Mesendoderm (in vitro differentiated cells): ENCODE measurements at places on chromosomes 1 and 21.

- no peaks in the 10 kb centered on the region for H3K36me3 ChIP-seq
- no peak overlapping the region for H3K27ac ChIP-seq
- H3K27me3 ChIP-seq: no peaks in the 10 kb centered on the region
- H3K4me1 ChIP-seq: no peaks in the 10 kb centered on the region
Measured at GRCh38 chr1:40404670-40405462, 31.3 kb downstream of the SMAP2 start.

DNA sequence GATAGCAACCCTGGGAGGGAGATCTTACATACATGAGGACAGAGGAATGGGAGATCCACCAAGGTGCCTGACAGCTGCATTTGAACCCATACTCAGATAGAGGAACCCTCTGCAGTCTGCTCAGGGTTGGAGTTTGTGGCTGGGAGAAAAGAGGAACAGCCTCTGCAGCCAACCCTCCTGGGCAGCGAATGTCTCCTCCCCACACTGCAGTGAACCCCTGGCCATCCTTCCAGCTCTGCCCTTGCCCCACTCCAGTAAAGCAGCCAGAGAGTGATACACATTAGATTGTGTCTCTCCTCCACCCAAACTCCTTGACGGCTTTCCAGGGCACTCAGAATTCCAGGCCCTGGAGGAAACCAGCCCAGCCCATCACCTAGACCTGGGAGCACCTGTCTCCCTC, 137.7 kb downstream of the RUNX1 start:
- no peak overlapping the region for H3K4me3 ChIP-seq
- H3K36me3 ChIP-seq: no peaks in the 10 kb centered on the region
- H3K27me3 ChIP-seq: no peaks in the 10 kb centered on the region
- H3K27ac ChIP-seq: no peak overlapping the region

DNA sequence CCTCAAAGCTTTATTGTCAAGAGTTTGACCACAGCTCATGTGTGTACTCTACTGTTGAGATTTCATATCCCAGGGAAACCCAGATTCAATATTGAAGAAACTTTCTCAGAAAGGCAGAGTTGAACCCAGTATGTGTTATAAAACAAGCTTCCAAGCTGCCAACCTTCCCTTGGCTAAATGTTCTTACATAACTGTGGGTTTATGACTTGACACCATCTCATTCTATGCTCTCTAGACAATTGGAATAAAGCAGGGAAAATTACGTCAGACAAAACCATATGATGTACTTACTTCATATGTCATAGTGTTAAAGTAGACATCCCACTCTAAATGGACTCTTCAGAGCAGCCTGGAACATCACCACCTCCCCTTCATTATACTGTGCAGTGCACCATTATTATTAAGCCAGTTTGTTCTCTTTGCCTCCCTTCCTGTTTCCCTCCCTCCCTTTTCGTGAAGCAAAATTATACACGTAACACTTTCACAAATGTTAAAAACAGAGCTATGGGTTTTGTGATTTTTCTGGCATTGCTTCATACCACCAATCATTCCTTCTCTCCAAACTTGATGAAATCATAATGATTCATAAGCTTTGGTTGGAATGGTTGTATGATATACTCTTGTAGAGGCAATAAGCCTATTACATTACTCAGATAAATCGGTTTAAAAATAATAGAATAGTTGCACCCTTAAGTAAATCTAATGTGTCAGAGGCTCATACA, 507.2 kb downstream of the LTN1 start:
- H3K4me3 ChIP-seq: no peak overlapping the region
- DNase-seq: no peak
- no peak overlapping the region for H3K27ac ChIP-seq
- H3K36me3 ChIP-seq: no peaks in the 10 kb centered on the region
- no peaks in the 10 kb centered on the region for H3K27me3 ChIP-seq
- no peaks in the 10 kb centered on the region for H3K4me1 ChIP-seq

DNA sequence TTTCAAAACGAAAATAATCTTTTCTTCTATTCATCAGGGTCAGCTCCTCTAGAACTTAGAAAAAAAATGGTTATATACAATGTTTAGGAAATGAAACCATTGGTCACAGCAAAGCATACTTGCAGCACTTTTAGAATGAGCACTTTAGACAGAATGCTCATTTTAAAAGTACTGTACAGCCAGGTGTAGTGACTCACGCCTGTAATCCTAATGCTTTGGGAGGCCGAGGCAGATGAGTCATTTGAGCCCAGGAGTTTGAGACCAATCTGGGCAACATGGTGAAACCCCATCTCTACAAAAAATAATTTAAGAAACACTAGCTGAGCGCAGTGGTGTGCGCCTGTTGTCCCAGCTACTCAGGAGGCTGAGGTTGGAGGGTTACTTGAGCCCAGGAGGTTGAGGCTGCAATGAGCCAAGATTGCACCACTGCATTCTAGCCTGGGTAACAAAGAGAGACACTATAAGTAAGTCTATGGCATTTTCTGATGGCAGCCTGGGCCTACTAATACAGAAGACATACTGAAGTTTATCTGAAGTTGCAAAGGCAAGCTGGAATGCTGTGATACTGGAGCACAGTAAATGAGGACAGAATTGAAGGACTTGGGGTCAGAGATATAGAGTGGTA, 48.9 kb upstream of the ZNF326 start:
- H3K27me3 ChIP-seq: no peaks in the 10 kb centered on the region
- DNase-seq: no peak
- H3K27ac ChIP-seq: no peak overlapping the region
- H3K36me3 ChIP-seq: no peaks in the 10 kb centered on the region
- peaks cover 3% of the 10 kb centered on the region for H3K4me1 ChIP-seq

GRCh38 chr1:31750858-31751510, 13.2 kb downstream of the ADGRB2 start:
- DNase-seq: peak; percentile 43
- H3K4me3 ChIP-seq: no peak overlapping the region
- no peaks in the 10 kb centered on the region for H3K27me3 ChIP-seq
- no peak overlapping the region for H3K27ac ChIP-seq
- peaks cover 12% of the 10 kb centered on the region for H3K4me1 ChIP-seq
- no peaks in the 10 kb centered on the region for H3K36me3 ChIP-seq

GRCh38 chr1:229675396-229675795, 49.3 kb downstream of the URB2 start:
- H3K4me1 ChIP-seq: no peaks in the 10 kb centered on the region
- H3K27ac ChIP-seq: no peak overlapping the region
- no peaks in the 10 kb centered on the region for H3K36me3 ChIP-seq
- DNase-seq: no peak
- no peak overlapping the region for H3K4me3 ChIP-seq
- no peaks in the 10 kb centered on the region for H3K27me3 ChIP-seq

GRCh38 chr1:8161546-8162105, 135.5 kb upstream of the ERRFI1 start:
- H3K4me3 ChIP-seq: no peak overlapping the region
- no peaks in the 10 kb centered on the region for H3K27me3 ChIP-seq
- H3K27ac ChIP-seq: no peak overlapping the region

- peaks cover 55% of the 10 kb centered on the region for H3K27me3 ChIP-seq
- peak; percentile 95 for DNase-seq
- peak overlapping the region; percentile 74 for H3K4me3 ChIP-seq
- no peaks in the 10 kb centered on the region for H3K36me3 ChIP-seq
Measured at GRCh38 chr1:200038325-200038980, 10.9 kb downstream of the NR5A2 start.

GRCh38 chr1:150575072-150575489, 4.3 kb downstream of the MCL1 start:
- H3K4me1 ChIP-seq: peaks cover 4% of the 10 kb centered on the region
- no peaks in the 10 kb centered on the region for H3K27me3 ChIP-seq
- peaks cover 13% of the 10 kb centered on the region for H3K36me3 ChIP-seq
- DNase-seq: no peak

- no peak overlapping the region for H3K4me3 ChIP-seq
- H3K27ac ChIP-seq: no peak overlapping the region
- no peaks in the 10 kb centered on the region for H3K4me1 ChIP-seq
- H3K36me3 ChIP-seq: no peaks in the 10 kb centered on the region
- no peaks in the 10 kb centered on the region for H3K27me3 ChIP-seq
Measured at GRCh38 chr1:97160818-97161217, 439.2 kb downstream of the PTBP2 start.

- no peaks in the 10 kb centered on the region for H3K4me1 ChIP-seq
- no peak for DNase-seq
- no peaks in the 10 kb centered on the region for H3K27me3 ChIP-seq
- no peaks in the 10 kb centered on the region for H3K36me3 ChIP-seq
Measured at GRCh38 chr21:42406201-42406621, 2.5 kb downstream of the UBASH3A start.

GRCh38 chr1:215599418-215600074, 32.4 kb downstream of the KCTD3 start:
- H3K27ac ChIP-seq: peak overlapping the region; percentile 44
- no peak overlapping the region for H3K4me3 ChIP-seq
- H3K27me3 ChIP-seq: no peaks in the 10 kb centered on the region
- H3K36me3 ChIP-seq: no peaks in the 10 kb centered on the region

DNA sequence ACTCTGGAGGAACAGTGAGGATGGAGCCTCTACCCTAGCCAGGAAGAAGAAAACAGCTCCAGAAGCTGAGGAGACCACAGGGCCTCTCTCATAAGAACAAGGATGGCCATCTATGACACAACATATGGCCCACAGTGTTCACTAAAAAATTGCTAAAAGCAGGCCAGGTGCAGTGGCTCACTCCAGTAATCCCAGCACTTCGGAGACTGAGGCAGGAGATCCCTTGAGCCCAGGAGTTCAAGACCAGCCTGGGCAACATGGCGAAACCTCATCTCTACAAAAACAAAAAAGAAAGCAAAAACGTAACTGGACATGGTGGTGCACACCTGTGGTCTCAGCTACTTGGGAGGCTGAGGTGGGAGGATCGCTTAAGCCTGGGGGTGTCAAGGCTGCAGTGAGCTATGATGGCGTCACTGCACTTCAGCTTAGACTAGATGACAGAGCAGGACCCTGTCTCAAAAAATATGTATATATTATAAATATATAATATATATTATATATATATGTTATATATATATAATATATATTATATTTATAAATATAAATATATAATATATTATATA, 103.1 kb downstream of the TOMM20 start:
- no peak for DNase-seq
- H3K27me3 ChIP-seq: no peaks in the 10 kb centered on the region
- no peak overlapping the region for H3K4me3 ChIP-seq
- no peak overlapping the region for H3K27ac ChIP-seq

DNA sequence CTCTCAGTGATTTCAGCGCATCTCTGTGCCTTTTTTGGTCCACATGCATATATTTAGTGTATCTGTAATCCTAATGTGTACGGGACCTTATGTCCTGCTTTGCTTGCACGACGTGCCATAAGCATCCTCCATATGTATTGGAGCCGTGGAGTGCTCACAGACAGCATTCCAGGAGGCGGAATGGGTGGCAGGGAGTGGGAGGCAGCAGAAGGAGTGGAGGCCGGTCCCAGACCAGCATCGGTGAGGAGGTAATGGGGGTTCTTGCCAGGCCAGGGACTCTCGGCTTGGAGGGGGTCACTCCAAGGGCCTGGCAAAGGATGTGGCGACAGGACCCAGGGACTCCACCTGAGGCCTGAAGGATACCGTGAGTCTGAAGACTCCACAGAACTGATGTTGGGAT, 185.0 kb downstream of the CAMTA1 start:
- no peaks in the 10 kb centered on the region for H3K27me3 ChIP-seq
- no peaks in the 10 kb centered on the region for H3K4me1 ChIP-seq

GRCh38 chr1:41501581-41501980, 17.1 kb upstream of the EDN2 start:
- peaks cover 8% of the 10 kb centered on the region for H3K4me1 ChIP-seq
- no peaks in the 10 kb centered on the region for H3K27me3 ChIP-seq
- no peak overlapping the region for H3K27ac ChIP-seq
- H3K36me3 ChIP-seq: no peaks in the 10 kb centered on the region
- no peak overlapping the region for H3K4me3 ChIP-seq

GRCh38 chr1:31818206-31818605, 2.4 kb upstream of the SPOCD1 start:
- H3K36me3 ChIP-seq: no peaks in the 10 kb centered on the region
- H3K27me3 ChIP-seq: no peaks in the 10 kb centered on the region
- no peak overlapping the region for H3K4me3 ChIP-seq
- H3K27ac ChIP-seq: no peak overlapping the region
- no peak for DNase-seq

- no peak overlapping the region for H3K4me3 ChIP-seq
- H3K4me1 ChIP-seq: no peaks in the 10 kb centered on the region
- no peak overlapping the region for H3K27ac ChIP-seq
Measured at GRCh38 chr1:115116512-115116911, 27.2 kb upstream of the TSPAN2 start.

DNA sequence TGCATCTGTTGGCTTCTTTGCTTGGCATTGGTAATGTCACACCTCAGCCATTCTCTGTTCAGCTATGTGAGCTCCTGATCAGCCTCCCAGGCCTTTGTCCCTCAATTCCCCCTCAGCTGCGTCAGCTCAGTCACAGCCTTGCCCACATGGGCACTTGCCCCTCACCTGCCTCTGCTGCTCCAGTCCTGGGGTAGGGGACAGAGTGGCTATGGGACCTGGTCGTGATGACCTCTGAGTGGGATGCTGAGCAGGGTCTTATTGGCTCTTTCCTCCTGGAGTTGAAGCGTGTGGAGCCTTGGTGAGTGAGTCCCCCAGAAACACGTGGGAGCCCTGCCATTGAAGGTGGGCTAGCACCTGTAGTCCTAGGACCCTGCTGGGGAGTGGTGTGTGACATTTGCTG, 61.4 kb upstream of the TLR5 start:
- H3K4me1 ChIP-seq: peaks cover 9% of the 10 kb centered on the region
- H3K27ac ChIP-seq: no peak overlapping the region
- H3K27me3 ChIP-seq: no peaks in the 10 kb centered on the region

- no peaks in the 10 kb centered on the region for H3K4me1 ChIP-seq
- H3K27ac ChIP-seq: no peak overlapping the region
- H3K4me3 ChIP-seq: no peak overlapping the region
- H3K27me3 ChIP-seq: no peaks in the 10 kb centered on the region
Measured at GRCh38 chr1:40922969-40923368, 56.5 kb upstream of the CTPS1 start.

DNA sequence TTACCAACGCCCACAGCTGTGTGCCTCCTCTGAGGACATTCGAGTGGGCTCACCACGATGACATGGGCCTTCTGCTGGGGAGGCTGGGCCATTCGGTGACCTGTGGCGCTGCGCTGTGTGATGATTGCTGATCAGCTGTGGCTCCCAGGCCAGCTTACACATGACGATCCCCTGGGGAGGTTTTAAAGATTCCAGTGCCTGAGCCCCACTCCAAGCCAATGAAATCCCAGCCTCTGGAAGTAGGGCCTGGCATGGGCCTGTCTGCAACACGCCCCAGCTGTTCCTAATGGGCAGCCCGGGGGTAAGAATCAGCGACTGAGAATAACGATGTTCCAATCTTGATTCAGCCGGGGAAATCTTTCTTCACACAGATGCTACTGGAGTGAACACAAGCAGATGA, 153.7 kb downstream of the KCNJ6 start:
- no peak for DNase-seq
- no peaks in the 10 kb centered on the region for H3K27me3 ChIP-seq
- no peak overlapping the region for H3K4me3 ChIP-seq
- no peaks in the 10 kb centered on the region for H3K4me1 ChIP-seq
- H3K36me3 ChIP-seq: no peaks in the 10 kb centered on the region

DNA sequence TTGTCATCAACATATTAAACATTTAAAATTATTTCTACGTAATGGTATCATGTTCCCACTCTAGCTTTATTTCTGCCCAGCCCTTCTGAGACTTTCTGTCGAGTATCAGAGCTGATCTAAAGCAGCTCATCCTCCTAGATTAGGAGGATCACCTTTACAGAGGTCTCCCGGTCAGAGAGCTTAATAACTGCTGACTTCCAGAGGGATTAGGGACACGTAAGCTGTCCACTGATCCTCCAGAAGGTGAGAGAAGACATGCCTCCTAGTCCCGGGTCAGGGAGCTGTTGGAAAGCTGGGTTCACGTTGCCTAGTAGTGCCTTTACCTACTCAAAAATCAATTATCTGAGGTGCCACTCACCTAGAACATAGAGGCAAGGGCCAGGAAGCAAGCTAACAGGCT, 31.2 kb upstream of the NADK start:
- peaks cover 16% of the 10 kb centered on the region for H3K36me3 ChIP-seq
- no peaks in the 10 kb centered on the region for H3K27me3 ChIP-seq
- no peak overlapping the region for H3K4me3 ChIP-seq
